Lung (tissue), 17 donors: ENCODE measurements at places on chromosomes 16 and 17. TPM values are rescaled to one million over a fixed set of nuclear protein-coding genes. Genes with fewer than 3 reads are reported as not detected.

FBXW10 gene
- 0.74 TPM for total RNA-seq

- no peak overlapping the region for H3K4me3 ChIP-seq
- H3K27me3 ChIP-seq = no peaks in the 10 kb centered on the region
- H3K4me1 ChIP-seq = no peaks in the 10 kb centered on the region
- H3K27ac ChIP-seq = no peak overlapping the region
Observed at GRCh38 chr17:77721846-77722160, 236.7 kb upstream of the TNRC6C start.

DNA sequence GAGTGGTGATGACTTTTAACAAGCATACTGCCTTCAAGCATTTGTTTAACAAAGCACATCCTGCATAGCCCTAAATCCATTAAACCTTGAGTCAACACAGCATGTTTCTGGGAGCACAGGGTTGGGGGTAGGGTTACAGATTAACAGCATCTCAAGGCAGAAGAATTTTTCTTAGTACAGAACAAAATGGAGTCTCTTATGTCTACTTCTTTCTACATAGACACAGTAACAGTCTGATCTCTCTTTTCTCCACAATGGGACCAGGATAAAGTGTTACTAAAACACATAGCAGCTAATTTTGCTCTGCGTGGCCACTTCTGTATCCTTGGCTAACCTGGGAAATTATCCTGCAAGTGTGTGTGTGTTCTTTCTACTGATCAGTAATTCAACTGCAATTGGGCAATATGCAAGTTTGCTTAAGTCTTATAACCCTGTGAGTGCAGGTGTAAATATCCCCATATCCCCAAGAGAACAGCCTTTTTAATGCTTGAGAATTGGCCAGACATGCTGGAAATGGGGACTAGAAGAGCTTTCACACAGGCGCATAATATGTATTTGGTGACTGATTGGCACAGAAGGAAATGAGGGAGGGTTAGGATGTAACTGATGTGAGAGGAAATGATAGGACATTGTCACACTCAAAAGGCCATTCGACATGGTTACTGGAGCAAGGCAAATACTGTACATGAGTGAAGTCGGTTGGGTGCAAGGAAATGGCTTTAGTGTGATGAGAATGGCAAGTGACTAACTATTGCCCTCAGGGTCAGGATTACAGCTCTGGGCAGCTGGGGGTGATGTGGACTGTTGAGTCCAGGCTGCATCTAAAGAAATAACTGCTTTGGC is 10.8 kb upstream of the ANKS4B start:
- no peaks in the 10 kb centered on the region for H3K36me3 ChIP-seq
- no peaks in the 10 kb centered on the region for H3K4me1 ChIP-seq
- peak overlapping the region; percentile 33 for H3K27ac ChIP-seq
- peaks cover 2% of the 10 kb centered on the region for H3K27me3 ChIP-seq
- no peak overlapping the region for H3K4me3 ChIP-seq
- DNase-seq = peak; percentile 16

DNA sequence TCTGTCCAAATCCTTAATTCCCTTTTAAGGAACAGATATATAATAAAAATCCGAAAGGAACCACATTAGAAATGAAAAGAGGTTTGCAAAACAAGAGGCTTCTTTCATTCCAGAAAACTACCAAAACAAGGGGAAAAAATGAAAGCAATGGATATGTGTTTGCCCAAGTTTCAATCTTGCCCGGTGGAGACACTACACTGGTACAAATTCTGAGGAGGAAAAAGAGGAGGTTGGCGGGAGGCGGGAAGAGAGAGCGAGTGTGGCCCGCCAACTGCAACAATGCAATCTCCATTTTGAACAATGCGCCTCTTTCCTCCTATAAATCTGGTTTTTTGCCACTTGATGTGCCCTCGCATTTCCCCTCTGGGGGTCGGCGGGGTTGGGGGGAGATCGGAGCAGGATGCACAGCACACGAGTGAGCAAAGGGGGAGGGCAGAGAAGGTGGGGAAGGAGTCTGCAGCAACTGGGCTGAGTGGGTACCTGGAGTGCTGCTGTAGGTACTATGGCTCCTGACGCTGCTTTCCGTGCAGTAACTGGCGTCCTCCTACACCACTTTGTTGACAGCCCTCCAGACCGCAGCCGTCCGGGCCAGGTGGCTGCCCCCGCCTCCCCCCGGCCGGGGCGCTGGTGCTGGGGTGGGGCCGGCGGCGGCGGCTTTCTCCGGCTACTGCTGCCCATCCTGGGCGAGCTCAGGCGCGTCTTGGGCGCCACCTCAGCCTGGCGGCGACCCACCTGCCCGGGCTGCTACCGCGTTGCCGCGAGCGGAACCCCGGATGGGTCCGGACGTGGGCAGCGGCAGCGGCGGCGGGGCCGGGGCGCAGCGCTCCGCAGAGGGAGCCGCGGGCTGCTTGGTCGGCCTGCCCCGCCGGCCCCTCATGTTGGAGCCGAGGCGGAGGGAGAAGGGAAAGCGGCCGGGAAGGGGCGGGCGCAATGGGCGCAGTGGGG is 93.8 kb upstream of the PLEKHM1 start:
- H3K27me3 ChIP-seq = no peaks in the 10 kb centered on the region
- peak overlapping the region; percentile 98 for H3K27ac ChIP-seq
- H3K4me3 ChIP-seq = peak overlapping the region; percentile 90
- H3K36me3 ChIP-seq = no peaks in the 10 kb centered on the region

DNA sequence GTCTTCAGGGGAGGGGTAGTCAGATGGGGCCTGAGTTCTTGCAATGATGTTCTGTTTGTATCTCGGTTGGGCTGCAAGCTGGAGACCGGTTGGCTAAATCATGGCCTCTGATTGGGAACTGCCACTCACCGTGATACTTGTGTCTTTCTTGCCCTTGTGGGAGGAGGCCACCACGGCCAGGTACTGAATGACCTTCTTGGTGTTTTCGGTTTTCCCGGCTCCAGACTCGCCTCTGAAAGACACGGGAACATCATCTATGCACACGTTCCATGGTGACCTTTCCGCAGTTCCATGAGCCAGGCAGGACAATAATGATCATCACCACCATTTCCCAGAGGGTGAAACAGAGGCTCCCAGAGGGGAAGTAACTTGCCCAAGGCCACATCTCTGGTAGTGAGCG is 70.3 kb downstream of the MYH11 start:
- no peak overlapping the region for H3K27ac ChIP-seq
- no peaks in the 10 kb centered on the region for H3K27me3 ChIP-seq
- no peaks in the 10 kb centered on the region for H3K36me3 ChIP-seq
- no peak overlapping the region for H3K4me3 ChIP-seq
- H3K4me1 ChIP-seq = no peaks in the 10 kb centered on the region
- DNase-seq = no peak

DNA sequence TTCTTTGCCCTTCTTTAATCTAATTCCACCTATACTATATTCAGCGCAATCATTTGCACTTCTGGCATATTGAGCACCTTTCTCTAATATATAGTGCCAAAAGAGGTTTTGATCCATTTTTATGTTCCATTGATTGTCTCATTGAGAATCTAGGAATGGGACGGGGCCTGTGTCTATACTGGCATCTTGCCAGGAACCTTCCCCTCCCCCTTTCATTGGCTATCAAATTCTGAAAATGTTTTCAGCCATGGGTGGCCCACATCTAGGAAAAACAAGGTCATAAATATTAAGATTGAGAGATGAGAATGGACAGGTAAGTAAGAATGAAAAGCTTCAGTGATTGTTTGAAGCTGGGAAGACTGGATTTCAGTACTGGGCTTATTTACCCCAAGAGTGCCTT is 159.9 kb downstream of the FTO start:
- no peak overlapping the region for H3K27ac ChIP-seq
- DNase-seq = no peak
- peaks cover 8% of the 10 kb centered on the region for H3K36me3 ChIP-seq

DNA sequence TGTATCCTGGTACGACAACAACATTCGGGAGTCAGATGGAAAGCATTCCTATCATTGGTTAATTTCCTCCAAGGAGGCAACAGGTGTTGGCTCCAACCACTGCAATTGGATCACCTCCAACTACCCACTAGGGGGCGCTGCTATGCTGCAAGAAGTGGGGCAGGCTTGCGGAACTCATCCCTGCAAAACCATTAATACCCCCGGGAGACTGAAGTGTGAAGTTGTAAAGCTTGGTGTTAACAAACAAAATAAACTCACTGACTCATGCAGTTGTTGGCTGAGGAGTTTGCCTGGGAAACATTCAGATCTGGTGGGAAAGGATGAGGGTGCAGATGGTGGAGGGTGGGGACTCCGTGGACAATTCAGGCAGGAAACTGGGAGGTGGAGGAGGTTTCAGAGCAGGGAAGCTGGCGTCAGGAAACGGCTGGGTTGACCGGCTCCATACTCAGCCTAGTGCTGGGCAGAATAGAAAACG is 84.9 kb downstream of the HS3ST2 start:
- no peak overlapping the region for H3K4me3 ChIP-seq
- no peak overlapping the region for H3K27ac ChIP-seq
- no peaks in the 10 kb centered on the region for H3K36me3 ChIP-seq
- peak; percentile 57 for DNase-seq
- H3K27me3 ChIP-seq = no peaks in the 10 kb centered on the region
- H3K4me1 ChIP-seq = no peaks in the 10 kb centered on the region
